ENCODE measurements at places on chromosomes 5 and 9.
A peak's percentile ranks its signal among the peaks of the same experiment; 100 is the strongest.

DNA sequence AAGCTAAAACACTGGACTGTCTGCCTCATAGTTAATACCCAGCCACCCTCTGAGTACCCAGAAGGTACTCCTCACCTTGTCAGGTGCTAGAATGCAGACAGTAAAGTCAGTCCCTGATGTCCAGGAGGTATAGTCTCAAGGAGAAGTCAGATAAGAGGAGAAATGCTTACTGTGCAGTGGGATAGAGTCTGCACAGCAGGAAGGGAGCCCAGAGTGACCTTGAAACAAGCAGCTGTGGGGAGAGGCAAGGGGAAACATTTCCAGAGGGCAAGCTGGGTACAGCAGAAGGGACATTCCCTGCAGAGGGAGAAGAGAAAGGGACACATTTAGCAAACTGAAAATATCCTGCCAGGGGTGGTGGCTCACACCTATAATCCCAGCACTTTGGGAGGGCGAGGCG, 122.7 kb downstream of the GCNT1 start:
- no peak for DNase-seq

GRCh38 chr5:149735066-149735465, 5.0 kb downstream of the PPARGC1B start:
- DNase-seq = peak; percentile 22

GRCh38 chr5:38445374-38446028, 110.9 kb downstream of the LIFR start:
- DNase-seq = peak; percentile 34

DNA sequence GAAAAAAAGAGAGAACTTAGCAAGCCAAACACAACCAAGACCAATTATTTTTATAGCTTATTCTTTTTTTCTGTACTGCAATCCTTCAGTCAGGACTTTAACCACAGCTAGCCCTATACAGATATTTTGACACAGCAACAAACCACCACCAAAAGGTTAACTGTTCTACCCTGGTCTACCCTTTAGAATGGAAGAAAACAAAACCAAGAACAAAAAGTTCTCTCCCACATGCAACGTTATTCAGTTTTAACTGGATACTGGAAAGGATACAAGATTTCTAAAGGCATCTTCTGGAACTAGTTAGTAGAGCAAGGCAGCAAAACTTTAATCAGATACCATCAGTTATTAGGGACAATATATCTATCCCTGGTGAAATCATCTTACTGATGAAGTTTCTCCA, 32.6 kb downstream of the ECPAS start:
- DNase-seq = no peak

GRCh38 chr5:135487839-135488514, 35.8 kb upstream of the TIFAB start:
- no peak for DNase-seq

DNA sequence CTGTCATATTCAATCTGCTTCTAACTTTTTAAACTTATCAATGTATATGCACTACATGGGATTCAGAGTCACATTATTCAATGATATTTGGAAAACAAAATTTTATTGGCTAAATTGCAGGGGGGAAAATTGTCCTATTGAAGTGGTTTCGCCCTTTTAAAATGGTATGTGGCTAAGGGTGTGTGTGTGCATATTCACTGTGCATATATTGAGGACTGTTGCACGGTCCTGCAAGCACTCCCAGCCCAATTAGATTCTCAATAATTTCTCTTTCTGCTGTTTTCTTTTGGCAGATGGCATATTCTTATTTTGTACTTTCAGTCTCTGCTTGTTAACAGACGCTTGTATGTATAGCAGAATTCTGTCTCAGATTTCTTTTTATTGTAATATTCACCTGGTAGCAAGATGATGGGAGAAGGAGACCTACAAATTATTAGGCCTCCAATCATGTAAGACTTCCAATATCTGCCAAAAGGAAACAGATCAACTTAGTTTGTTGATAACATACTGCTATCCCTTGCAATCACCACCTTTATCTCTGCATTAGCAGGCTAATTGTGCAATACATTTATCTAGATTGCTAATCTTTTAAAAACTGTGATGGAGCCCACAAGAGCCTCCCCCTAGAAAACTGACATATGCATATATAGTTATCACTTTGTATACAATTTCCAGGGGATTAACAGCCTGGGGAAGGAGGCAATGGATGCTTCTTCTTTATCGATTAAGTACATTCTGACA, 411.5 kb downstream of the PLK2 start:
- DNase-seq = no peak

- DNase-seq = no peak
Observed at GRCh38 chr5:18111906-18112465, 477.7 kb downstream of the TAF11L14 start.

- no peak for DNase-seq
Observed at GRCh38 chr5:179413086-179413690, 67.9 kb upstream of the ADAMTS2 start.

- no peak for DNase-seq
Observed at GRCh38 chr5:139964994-139965565, 78.0 kb downstream of the NRG2 start.

- DNase-seq = no peak
Observed at GRCh38 chr9:98765256-98765655, 31.1 kb downstream of the ANKS6 start.

GRCh38 chr5:78411586-78411985, 51.2 kb downstream of the SCAMP1 start:
- DNase-seq = no peak

- no peak for DNase-seq
Observed at GRCh38 chr9:124217836-124218437, 39.8 kb upstream of the NEK6 start.

DNA sequence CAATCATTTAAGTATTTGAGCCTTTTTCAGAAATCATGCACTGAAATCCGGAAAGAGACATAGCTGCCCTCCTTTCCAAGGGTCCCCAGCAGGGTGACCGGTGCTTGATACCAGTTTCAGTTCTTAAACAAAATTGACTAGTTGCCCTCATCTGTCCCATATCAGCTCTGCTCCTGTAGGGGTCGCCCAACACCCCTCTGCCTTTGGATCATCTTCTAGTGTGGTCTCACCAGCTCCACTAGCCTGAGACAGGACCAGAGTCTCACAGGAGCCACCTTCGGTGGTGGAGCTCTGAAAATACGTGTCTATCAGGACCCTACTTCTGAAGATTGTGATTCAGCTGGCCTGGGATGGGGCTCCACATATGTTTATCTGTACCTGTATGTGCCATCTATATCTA, 428.2 kb downstream of the ENC1 start:
- peak; percentile 53 for DNase-seq

GRCh38 chr9:124513376-124513994, 6.3 kb upstream of the NR5A1 start:
- DNase-seq = no peak

DNA sequence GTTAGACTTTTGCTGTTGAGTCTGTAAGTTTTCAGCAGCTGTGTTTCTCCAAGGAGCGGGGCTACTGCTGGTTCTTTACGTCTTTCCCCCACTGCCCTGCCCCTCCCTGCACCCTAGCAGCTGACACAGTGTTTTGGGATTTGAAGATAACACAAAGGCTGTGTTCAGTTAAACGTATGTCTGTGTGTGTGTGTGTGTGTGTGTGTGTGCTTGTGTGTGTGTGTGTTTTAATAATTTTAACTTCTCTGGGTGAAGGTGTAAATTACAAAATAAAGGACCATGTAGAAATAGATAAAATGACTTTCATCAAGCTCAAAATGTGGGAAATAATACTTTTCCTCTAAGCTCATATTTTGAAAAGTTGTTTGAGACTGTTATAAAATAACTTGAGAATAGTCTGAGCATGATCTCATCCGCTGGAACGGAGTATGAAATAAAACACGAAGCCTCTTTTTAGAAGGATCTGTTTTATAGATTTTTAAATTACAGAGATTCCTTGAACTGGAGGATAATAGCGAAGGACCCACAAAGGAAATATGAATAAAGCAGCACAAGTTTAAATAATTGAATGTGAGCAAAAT, 10.9 kb downstream of the ABL1 start:
- DNase-seq = peak; percentile 89

DNA sequence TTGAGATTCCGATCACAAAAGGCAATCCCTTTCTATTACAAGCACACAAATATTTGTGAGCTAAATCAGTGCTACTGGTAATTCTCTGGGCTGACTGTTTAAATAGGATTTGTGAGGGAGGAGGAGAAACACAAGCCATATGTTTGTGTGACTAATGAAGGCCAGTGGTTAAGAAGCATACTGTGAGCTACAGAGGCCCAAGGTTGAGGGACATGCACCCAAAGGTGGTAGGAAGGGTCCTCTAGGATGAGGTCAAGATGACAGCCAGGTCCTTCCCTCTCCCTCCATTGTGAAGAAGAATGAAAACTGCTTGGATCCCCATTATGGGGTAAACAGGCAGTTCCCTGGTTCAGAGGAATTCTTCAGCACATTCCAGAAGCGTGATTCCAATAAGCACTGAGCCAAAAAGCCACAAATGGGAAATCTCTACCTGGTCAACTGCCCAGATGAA, 83.9 kb downstream of the SPOCK1 start:
- DNase-seq = peak; percentile 70

DNA sequence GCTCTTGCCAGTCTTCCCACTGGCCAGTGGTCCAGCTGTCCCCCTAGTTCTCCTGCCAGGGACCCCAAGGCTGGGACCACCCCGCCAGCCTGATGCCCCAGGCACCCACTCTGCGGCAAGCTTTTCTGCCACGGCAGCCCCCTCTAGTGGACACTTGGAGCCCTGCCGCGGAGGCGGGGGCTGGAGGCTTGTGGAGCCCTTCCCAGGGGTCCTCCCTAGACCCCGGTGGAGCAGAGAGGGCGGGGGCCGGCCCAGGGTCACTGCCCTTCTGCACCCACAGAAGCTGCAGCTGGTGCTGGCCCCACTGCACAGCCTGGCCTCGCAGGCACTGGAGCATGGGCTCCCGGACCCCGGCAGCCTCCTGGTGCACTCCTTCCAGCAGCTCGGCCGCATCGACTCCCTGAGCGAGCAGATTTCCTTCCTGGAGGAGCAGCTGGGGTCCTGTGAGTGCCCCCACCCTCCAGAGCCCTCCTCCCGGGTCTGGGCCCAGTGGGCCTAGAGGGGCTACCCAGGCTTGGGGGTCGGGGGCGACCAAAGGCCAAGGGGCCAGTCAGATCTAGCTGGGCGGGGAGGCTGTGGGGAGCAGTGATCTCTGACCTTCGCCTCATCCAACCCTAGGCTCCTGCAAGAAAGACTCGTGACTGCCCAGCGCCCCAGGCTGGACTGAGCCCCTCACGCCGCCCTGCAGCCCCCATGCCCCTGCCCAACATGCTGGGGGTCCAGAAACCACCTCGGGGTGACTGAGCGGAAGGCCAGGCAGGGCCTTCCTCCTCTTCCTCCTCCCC, 9.1 kb downstream of the EGFL7 start:
- no peak for DNase-seq

- DNase-seq = no peak
Observed at GRCh38 chr5:53110156-53110555, 599 bp upstream of the MOCS2 start.

DNA sequence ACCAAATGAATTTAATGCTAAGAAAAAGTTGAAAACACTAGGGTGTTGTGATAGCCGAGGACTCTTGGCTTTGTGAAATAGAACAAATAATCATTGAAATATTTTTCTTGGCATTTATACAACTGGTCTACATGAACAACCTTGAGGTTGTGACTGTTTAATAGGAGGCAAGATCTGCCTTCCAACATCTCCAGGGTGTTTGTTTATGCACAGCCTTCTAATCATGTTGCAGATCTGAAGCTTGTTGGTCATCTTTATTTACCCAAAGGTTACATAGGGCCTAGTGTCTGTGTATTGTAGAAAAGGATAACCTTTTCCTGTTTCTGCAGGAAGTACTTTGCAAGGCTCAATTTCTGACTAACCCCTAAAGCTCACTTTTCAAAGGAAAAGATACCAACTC, 65.2 kb upstream of the RANBP3L start:
- DNase-seq = no peak

DNA sequence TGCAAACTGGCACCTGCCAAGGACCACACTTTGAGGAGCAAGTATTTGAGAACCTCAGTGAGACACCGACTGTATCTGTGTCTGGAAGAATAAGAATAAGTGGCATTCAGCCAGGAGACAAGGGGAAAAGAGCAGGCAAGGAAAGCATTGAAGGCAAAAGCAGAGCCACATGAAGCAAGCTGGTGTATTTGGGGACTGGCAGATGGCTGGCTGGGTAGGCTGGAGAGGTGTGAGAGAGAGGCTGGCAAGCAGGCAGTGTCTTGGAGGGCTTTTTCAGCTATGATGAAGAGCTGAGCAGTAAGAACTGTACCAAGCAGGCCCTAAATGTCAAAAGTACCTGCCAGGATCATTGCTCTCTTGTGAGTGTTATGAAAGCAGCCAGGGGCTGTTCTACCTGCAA, 14.1 kb upstream of the C5orf58 start:
- DNase-seq = no peak

DNA sequence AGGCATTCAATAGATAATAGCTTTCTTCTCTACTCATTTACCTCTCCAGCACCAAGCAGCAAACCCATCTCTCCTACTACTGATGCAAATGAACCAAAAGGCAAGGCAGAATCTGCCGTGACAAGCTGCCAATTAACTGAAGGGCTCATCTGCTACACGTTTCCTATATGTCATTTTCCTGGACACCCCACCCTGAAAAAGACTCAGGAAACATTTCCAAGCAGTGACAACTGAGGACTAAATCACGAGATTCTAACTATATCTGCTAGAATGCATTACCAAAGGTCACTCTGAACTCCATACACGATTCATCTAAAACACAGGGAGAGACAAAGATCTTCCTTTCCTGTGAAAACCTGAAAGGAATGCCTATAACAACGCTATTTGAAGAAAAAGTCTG, 12.9 kb downstream of the PLPP1 start:
- no peak for DNase-seq

- DNase-seq = no peak
Observed at GRCh38 chr5:31824869-31825517, 186.1 kb downstream of the PDZD2 start.

- DNase-seq = no peak
Observed at GRCh38 chr5:120463006-120463680, 957 bp upstream of the PRR16 start.

GRCh38 chr9:77561331-77562018, 86.6 kb downstream of the GNA14 start:
- no peak for DNase-seq

DNA sequence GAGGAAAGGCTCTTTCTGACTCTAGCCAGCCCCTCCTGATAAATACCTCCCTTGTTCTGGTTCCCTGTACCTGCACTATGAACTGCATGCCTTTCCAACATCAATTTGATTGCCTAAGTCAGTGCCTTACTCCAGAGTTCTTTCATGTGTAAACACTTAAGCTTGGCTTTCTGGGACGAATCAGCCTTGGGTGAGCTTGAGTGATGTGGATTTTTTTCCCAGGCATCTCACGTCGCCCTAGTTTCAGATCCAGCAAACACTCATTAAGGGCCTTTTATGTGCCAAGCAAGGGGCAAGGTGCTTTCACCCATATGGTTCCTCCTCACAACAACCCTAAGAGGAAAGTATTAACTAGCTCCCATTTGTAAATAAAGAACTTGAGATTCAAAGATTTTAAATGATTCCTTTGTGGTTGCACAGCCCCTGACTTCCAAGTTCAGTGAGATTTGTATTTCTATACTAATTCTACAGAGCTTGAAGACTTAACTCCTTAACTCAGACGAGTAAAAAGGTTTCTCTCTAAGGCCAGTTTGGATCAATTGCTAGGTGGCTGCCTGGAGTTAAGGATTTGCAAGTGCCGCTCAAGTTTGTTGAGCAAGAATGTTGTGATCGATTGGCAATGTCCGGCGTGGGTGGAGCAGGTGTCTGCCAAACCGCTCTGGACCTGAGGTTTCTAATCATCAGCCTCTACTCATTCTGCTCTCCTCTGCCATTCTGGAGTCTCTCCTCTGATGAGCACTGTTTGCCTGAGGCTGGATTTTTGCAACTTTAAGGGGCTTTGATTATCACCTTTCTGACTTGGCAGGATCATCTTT, 20.2 kb upstream of the TJP2 start:
- DNase-seq = no peak

- no peak for DNase-seq
Observed at GRCh38 chr9:137650259-137650658, 31.5 kb downstream of the EHMT1 start.

Data from fibroblast of pulmonary artery (primary cell).